NCI-H1048 (cell line): ENCODE measurements at places on chromosomes 11 and 22.
A peak's percentile ranks its signal among the peaks of the same experiment; 100 is the strongest.

DNA sequence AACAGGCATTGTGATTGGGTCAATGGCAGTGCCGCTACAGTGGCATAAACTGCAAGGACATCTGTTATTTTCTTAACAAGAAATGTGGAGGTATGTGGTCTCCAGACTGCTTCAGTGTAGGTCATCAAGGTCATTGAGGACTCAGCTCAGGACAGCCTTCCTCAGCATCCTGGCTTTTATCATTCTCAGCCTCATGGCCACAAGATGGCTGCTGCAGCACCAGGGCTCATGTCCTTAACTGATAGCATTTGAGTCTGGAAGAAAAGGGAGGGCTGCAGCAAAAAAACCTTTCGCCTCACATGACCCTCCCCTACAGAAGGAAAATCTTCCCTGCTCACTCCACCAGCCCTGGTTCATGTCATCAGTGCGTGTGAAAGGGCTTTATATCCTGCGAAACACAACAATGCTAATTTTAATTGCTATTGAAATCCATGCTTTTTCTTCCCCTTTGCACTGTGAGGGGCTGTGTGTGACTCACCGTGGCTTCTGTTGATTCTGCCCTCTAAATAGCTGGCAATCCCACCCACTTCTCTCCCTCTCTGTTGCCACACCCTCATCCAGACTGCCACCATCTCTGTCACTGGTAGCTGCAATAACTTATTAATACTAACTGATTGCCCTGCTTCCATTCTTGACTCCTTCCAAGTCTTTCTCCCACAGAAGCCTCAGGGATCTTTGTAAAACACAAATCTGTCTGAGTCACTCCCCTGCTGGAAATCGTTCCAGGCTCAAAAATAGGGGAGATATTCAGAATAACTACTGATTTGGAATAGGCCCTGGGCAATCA is 43.8 kb downstream of the CHRDL2 start:
- DNase-seq = no peak

- no peak for DNase-seq
Observed at GRCh38 chr11:93392867-93393266, 62.3 kb downstream of the DEUP1 start.

- DNase-seq = no peak
Observed at GRCh38 chr22:34851918-34852662, 213.9 kb upstream of the ISX start.

DNA sequence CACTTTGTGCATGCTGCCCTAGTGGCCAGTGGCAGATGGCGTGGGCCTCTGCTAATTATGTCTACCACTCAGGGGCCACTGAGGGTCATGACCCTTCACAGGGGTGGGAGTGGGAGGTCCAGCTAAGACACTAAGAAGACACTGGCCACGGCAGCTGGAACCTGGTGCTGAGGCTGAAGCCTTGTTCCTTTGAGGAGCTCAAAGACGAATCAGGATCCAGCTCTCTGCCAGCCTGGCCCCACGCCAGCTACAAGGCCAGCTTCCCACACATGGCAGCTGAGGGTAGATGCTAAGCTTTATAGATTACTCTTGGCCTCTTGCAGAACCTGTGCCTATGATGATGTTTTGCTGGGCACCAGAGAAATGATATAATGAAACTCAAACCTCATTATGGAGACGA is 226.3 kb downstream of the DSCAML1 start:
- DNase-seq = no peak

DNA sequence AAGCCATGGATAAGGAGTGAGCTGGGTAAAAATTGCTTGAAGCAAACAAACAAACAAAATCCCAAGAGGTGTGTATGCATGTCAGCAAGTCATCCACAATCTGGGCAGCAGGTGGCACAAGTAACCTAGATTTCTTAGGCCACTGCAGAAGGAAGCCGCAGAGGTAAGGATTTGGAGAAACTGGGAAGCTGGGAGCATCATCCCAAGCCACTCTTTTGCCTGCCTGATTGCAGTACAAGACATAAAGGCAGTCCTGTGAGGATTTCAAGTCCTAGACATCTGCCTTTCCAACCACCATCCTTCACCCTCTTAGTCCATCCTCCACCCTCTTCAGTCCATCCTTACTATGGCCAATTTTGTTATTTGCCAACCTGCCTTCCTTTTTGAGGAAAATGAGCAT is 67.2 kb upstream of the BMAL1 start:
- DNase-seq = peak; percentile 21

GRCh38 chr22:30270832-30271231 is 4.2 kb upstream of the OSM start:
- DNase-seq = no peak

DNA sequence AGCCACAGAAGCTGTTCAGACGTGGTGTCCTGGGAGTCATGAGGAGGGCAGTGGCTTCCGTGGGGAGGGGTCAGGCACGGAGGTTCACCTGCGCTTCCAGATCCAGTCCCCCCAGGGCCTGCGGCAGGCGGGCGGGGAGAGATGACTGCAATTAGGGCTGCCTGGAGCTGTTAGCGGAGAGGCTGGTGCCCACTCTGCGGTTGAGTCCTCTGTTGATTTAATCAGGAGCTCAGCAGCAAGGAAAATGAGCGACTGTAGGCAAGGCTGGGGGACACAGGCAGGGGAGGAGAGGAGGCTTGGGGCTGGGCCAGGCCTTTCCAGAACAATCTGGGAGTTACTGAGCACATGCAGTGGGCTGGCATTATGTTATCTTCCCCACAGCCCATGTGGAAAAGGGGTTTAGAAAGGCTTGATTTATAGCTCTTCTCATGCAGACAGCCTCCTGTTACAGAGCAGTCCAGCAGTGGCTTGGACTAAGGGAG is 13.1 kb downstream of the PLCB3 start:
- DNase-seq = no peak

GRCh38 chr11:73334384-73335203 is 26.5 kb downstream of the ARHGEF17 start:
- no peak for DNase-seq

DNA sequence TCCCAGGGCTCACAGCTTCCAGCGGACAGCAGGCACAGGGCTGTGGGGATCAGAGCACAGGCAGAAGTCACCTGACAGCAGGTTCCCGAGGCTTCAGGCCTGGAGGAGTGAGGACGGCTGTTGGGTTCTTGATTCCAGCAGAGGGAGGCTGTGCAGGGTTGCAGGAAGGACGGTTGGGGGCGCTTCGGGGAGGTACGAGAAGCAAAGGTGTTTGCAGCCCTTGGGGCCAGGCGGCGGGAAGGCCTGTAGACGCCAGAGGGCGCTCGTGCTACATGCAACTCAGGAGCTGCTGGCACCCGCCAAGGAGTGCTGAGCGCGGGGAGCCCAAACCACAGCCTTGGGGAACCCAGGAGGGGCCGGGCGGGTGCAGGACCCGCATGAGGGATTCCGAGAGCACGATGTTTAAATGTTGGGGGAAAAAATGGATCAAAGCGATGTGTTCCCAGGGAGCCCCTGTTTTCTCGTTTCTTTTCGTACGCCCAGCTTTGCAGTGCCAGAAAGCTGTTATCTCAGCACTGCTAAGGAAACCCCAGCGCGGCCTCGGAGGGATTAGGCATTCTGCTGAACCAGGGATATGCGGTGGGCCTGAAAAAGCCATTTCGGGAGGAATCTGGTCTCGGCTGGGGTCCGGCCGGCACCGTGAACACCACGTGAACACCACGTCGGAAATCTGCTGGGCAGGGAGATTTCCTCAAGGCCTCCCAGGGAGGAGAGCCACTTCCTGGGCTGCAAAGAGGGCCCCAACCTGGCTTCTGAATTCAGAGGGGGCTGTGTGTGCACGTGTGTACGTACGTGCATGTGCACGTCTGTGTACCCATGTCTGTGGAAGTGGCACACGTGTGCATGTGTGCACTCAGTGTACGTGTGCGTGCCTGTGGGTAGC is 88.1 kb downstream of the KCNQ1 start:
- DNase-seq = peak; percentile 75

DNA sequence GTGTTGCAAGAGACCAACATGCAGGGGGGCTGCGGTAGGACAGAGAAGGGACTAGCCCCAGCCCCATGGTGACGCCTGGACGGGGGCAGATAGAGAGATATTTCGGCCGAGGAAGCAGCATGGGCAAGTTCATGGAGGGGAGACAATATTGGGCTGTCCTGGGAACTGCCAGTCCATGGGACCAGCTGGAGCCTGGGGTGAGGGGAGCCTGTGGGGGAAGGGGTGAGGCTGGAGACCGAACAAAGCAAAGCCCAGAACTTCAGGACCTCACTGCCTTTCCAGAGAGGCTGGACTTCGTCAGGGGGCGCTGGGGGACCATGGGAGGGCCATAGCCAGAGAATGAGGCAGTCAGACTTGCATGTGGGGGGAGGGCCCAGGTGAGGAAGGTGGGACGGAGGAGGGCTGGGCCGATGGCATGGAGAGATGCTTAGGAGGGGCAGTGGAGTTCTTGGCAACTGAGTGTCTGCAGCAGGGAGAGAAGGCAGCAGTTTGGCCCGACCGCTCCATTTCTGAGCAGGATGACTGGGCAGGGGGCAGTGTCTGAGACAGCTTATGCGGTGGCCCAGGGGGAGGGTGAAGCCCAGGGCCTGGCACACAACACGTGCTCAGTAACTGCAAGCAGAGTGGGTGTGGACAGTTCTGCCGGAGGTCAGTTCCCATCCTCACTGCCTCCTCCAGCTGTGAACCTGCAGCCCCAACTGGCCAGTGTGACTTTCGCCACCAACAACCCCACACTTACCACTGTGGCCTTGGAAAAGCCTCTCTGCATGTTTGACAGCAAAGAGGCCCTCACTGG is 712 bp downstream of the UPK3A start:
- no peak for DNase-seq

DNA sequence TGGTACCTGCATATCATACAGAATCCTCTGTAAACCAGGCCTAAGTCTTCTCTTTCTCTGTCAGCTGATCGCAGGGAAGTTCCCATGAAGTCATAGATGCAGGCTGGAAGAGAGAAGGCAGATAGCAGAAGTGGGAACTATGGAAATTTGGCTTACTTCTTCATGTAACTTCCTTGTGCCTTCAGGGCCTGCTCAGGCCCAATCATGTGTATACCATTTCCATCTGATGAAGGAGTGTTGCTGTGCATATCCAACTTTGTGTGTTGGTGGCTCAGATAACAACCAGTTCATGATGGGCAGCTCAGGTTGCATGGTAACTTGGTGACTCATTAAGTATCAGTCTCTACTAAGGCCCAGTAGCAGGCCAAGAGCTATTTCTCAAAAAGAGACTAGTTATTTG is 53.1 kb upstream of the CEP295 start:
- no peak for DNase-seq

DNA sequence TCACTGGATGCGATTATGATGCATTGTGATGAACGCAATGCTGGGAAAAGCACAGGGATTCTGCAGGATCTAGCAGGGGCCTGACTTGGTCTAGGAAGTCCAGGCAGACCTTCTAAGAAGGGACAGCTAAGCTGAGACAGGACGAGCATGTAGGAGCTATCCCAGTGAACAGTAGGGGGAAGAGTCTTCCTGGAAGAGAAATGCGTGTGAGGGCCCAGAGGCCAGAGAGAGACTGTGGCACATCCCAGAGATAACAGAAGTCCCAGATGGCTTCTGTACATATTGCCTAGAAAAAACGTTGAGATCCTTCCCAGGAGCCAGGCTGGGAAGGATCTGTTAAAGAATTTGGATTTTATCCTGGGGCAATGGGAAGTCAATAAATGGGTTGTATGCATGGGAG is 24.6 kb downstream of the RCN1 start:
- no peak for DNase-seq

GRCh38 chr22:41286639-41287091 is 678 bp upstream of the RANGAP1 start:
- DNase-seq = no peak

- DNase-seq = no peak
Observed at GRCh38 chr11:48017105-48017830, 36.9 kb downstream of the PTPRJ start.

GRCh38 chr22:49158741-49159564 is 668.7 kb downstream of the BRD1 start:
- no peak for DNase-seq

DNA sequence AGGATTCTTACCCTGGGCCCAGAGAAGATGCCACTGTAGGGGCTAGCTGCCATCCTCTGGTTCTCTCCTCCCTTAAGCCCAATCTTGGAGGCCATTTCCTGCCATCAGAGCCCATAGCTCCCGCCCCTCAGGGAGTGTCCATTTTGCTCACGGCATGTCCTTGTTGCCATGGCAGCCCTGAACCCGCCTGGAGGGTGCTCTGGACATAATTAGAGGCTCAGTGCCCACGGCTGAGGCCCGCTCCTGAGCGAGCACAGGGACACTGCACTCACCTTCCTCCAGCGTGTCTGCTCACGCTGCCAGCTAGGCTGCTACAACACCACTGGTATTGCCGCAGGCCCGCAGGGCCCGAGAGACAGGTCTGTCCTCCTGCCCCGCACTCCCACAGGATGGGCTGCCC is 11.1 kb upstream of the SUSD2 start:
- DNase-seq = no peak

DNA sequence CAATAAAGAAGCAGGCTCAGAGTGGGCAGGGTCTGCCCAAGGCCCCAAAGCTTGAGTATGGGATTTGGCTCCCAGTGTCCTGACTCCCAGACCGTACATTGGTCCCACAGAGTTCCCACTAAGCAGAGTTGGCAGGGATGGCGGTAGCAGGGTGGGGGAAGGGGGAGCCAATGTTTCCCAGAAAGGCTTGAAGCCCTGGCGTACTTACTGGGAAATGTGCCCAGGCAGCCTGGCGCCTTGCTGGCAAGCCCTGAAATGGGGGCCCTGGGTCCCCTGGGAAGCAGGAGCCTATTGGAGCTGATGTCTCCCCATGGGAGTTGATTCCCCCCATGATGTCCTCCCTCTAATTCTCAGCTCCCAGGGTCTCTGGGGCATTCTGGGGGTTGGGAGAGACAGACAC is 9.3 kb downstream of the ARHGEF17 start:
- DNase-seq = no peak

DNA sequence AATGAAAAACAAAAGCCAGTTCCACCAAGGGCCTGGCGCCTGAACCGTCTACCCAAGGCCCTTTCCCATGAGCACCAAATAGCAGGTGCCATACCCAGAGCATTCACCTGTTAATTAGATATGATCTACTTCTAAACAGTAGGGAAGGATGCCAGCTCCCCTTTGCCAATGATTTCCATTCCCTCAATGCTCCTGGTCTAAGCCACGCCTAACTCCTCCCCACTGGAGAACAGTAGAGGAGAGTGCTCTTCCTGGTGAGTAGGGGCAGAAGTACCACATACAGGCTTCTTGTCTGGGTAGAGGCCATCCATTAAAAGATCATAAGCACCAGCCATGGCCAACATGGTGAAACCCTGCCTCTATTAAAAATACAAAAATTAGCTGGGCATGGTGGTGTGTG is 40.7 kb downstream of the PACSIN2 start:
- DNase-seq = no peak

DNA sequence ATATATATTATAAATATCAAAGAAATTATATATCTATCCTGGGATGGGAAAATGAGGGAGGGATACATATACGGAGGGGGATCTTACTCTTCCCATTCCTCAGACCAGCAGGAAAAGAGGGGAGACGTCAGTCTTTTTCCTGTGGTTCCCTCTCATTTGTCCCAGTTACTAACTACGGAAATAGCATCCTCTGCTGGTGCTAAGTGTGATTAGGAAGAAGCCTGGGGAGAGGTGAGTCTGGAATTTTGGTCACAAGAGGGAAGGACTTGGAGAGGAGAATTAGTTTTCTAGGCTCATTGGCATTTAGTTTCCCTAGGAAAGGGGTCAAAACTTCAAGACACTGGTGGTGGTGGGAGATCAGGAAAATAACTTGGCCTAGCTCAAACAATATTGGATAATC is 11.6 kb downstream of the MED19 start:
- DNase-seq = no peak

GRCh38 chr22:46661221-46661851 is 41.1 kb downstream of the GRAMD4 start:
- no peak for DNase-seq

GRCh38 chr11:44047931-44048431 is at the start of gene ACCSL:
Gene ACCSL (plus strand): TSS chr11:44047981. CDS start chr11:44048037, 56 bp downstream.
- DNase-seq = no peak

GRCh38 chr11:95739108-95739938 is 50.3 kb downstream of the FAM76B start:
- no peak for DNase-seq
